ENCODE measurements at places on chromosomes 5 and 9.

- no peak for DNase-seq
Observed at GRCh38 chr5:178502401-178503100, 87.6 kb downstream of the COL23A1 start.

- no peak for DNase-seq
Observed at GRCh38 chr9:117887383-117887782, 183.2 kb downstream of the TLR4 start.

- DNase-seq: peak; percentile 2
Observed at GRCh38 chr9:86944796-86945727, 2.2 kb downstream of the GAS1 start.

GRCh38 chr9:1216532-1216931, 166.4 kb downstream of the DMRT2 start:
- DNase-seq: no peak

DNA sequence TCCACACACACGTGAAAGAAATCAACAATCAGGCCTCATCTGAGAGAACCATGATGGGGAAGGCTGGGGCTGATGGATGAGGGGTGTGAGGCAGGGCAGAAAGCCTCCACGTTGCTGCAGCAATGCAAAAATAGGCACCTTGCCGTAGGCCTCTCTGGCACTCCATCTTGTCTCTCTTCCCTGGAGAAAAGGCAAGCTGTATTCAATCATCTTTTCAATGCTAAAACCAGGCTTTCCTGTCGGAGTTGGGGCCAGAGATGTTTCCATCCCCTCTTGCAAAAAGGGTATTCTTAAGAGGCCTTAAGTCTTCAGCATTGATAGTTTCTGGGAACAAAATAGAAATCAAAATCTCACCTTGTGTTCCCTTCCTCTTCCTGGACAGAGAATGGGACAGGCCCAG, 80.9 kb downstream of the THBS4 start:
- no peak for DNase-seq

GRCh38 chr9:36144309-36145232, 8.0 kb downstream of the GLIPR2 start:
- DNase-seq: no peak

GRCh38 chr9:104906441-104907277, 21.3 kb downstream of the ABCA1 start:
- no peak for DNase-seq

Measured in amniotic stem cell (primary cell).